ENCODE measurements at places on chromosomes 2 and 18.
A peak's percentile ranks its signal among the peaks of the same experiment; 100 is the strongest.

DNA sequence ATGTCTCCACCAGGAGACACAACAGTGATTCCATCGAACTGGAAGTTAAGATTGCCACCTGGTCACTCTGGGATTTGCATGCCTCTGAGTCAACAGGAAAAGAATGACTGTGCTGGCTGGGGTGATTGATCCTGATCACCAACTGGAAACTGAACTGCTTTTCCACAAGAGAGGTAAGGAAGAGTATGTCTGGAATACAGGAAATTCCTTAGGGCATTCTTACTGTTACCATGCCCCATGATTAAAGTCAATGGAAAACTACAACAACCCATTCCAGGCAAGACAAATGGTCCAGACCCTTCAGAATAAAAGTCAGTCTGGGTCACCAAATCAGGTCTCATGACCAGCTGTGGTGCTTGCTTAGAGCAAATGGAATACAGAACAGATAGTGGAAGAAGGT lies 12.0 kb upstream of the DDX1 start:
- DNase-seq = peak; percentile 58
- no peak overlapping the region for H3K4me3 ChIP-seq
- H3K27ac ChIP-seq = no peak overlapping the region
- no peaks in the 10 kb centered on the region for H3K27me3 ChIP-seq
- peaks cover 6% of the 10 kb centered on the region for H3K4me1 ChIP-seq

- no peaks in the 10 kb centered on the region for H3K36me3 ChIP-seq
- no peaks in the 10 kb centered on the region for H3K27me3 ChIP-seq
- H3K4me1 ChIP-seq = no peaks in the 10 kb centered on the region
- no peak overlapping the region for H3K4me3 ChIP-seq
- H3K27ac ChIP-seq = no peak overlapping the region
Measured at GRCh38 chr2:180955101-180955500, 25.3 kb upstream of the UBE2E3 start.

DNA sequence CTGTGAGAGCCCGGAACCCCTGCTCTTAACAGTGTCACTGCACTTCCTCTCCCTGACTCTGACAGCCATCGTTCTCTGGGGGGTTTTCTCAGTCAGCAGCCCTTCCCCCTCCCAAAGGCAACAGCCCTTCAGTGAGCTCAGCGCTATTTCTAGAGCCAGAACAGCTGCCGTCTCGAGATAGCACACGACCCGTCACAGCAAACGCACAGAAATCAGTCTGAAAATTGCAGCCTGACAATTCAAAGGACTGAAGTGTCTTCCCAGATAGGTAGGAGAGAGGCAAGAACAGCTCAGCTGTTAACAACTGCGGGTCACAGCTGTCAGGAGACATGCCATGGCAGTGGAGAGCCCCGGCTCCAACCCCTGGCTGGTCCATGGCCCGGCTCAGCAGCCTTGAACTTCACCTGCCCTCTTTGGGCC lies 45.4 kb downstream of the ST8SIA5 start:
- no peaks in the 10 kb centered on the region for H3K36me3 ChIP-seq
- peaks cover 5% of the 10 kb centered on the region for H3K27me3 ChIP-seq
- no peaks in the 10 kb centered on the region for H3K4me1 ChIP-seq

DNA sequence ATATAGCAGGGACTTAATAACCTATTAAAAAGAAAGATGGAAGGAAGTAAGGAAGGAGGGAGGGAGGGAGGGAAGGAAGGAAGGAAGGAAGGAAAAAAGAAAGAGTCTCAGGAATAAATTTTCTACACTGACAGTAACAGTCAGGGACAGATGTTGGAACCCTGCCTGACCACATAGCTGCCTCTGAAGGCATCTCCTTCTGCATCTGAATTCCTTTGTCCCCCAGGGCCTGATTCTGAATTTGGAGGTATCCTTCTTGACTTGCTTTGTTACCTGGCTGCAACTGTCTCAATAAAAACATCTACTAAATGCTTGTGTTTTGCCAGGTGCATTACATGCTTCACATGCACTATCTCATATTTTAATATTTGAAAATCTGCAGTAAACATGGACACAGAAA lies 17.4 kb upstream of the LRATD1 start:
- H3K4me1 ChIP-seq = no peaks in the 10 kb centered on the region
- no peak overlapping the region for H3K27ac ChIP-seq
- no peak for DNase-seq

DNA sequence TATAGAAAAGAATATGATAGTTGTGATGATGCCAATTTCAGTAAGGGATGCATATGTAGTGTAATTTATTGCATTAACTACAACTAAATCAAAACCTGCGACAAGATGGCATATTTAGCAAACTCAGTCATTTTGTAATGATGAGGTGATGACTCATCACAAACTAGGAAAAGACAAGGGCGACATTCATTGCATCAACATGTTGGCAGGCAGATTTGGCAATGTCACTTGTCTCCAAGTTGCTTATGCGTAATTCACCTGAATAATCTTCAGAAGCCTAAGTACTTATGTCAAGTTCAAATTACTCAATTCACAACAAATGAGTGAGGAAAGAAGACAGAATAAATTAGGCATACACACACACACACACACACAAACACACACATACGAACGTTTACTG lies 273.2 kb upstream of the RGPD4 start:
- DNase-seq = no peak
- no peak overlapping the region for H3K4me3 ChIP-seq
- no peak overlapping the region for H3K27ac ChIP-seq
- no peaks in the 10 kb centered on the region for H3K27me3 ChIP-seq
- H3K4me1 ChIP-seq = no peaks in the 10 kb centered on the region
- no peaks in the 10 kb centered on the region for H3K36me3 ChIP-seq

All from endodermal cell (in vitro differentiated cells).